ENCODE measurements at places on chromosomes 1 and 21.
A peak's percentile ranks its signal among the peaks of the same experiment; 100 is the strongest.

DNA sequence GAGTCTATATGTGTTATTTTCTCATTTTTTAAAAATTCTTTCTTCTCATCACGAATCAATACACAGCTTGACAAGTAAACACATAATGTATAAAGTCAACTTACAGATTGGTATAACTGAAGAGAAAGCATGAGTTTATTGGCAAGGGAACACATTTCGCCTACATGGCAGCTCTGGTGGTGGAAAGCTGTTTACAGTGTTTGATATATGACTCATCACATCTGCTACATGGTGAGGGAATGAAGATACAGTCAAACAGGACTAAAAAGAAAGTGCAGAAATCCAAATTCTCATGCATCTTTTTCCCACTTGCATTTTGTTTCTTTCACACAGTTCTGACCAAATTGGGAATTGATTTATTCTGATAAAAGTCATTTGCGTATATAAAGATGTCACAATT is 122.2 kb upstream of the ADGRL4 start:
- no peak for ATAC-seq

GRCh38 chr1:90795431-90795830 is 78.3 kb upstream of the BARHL2 start:
- ATAC-seq = no peak

- ATAC-seq = no peak
Measured at GRCh38 chr1:218211241-218211640, 73.9 kb upstream of the RRP15 start.

DNA sequence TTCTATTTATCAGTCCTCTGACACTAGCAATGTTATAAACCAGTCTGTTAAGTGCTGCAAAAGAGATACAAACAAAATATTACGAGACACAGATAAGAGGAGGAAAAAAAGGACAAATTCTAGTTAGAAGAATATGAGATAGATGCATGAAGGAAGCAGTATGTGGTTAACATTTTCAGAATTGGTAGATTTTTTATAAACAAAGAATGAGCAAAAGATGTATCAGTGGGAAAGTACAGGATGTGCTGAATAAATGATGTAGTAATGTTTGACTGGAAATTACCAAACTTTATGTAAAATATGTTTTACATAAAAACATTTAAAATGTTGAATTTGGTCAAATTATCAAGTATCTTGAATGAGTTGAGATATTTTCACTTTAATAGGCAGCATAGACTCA is 574.2 kb downstream of the NUF2 start:
- ATAC-seq = no peak

GRCh38 chr1:15068152-15068551 is 85.4 kb upstream of the TMEM51 start:
- ATAC-seq = no peak

DNA sequence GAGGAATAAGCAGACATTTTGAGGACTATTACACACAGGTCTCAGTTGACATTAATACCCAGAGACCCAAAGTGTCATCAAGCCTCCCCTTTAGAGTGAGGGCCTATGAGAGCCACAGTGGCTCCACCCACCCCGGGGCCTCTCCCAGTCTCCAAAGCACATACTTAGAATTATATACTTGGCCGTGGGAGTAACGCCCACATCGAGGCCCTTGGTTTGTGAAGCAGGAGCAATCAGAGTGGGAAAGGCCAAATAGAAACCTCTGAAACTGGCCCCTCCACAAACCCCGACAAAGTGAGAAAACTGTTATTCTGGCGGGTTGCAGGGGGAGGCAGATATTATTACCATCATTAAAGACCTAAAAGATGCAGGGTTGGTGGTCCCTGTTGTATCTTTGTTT is 7.0 kb upstream of the DESI2 start:
- no peak for ATAC-seq

DNA sequence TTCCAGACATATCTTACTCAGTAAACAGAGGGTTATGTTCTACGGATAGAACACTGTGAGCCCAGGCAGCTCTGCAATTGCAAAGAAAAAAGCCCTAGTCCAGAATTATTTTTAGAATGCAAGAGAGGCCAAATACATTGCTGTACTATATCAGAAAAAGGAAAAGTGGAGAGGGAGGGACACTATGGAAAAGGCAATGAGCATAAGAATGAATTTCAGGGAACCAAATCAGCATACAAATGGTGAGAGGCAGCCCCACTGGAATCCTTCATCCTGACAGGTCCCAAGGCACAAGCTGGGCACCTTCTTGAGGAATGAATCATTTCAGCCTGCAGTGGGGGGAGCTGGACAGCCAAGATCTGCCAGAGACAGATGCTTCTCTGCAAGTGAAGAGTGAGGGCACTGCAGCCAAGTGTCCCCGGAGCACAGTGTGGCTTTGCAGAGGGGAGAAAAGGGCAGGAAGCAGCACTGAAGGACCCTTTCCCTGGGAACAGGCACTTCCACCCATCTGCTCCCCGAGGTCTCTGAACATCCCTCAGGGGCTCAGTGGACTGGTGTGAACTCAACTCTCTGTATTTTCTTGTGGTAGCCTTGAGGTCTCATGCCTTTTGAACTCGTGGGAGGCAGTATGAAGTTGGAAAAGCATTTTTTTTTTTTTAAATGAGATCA is 115.6 kb downstream of the XCL2 start:
- no peak for ATAC-seq

GRCh38 chr1:167777269-167777650 is 55.5 kb downstream of the MPZL1 start:
- no peak for ATAC-seq

DNA sequence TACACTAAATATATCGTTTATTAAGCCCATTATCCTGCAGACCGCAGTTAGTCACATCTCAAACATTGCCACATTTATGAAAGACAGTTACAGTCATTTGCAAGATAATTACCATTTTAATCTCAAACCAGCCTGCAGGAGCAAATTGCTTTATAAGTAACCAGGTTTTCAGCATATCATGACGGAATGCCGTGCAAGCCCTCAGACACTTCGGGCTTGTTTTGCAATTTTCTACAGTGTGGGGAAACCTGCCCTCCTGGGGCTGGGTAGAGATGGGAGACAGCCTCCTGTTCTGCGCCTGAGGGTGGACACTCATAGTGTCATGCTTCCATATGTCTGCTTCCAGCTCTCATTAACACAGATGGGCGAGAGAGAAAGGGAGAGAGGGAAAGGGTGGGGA is 563.9 kb downstream of the NPHP4 start:
- ATAC-seq = no peak

DNA sequence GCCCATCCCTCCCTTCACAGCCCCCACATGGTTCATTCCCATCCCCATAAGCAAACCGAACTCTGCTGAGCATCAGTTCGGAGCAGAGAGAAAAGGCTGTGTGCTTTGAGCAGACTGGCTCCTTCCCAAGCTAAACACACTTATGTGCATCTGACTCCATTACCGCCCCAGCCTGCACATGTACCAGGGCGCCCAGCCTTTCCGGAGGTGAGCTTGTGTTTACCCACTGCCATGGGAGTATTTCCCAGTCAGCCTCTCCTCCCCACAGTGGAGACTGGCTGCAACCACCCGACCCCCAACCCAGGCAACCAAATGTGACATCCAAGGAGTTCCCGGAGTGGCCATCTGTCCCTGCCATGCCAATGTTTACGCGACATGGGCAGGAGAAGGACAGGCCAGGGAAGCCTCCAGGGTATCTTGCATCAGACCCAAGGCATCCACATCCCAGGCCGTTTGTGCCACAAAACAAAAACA is 9.4 kb downstream of the TIAM1 start:
- no peak for ATAC-seq

DNA sequence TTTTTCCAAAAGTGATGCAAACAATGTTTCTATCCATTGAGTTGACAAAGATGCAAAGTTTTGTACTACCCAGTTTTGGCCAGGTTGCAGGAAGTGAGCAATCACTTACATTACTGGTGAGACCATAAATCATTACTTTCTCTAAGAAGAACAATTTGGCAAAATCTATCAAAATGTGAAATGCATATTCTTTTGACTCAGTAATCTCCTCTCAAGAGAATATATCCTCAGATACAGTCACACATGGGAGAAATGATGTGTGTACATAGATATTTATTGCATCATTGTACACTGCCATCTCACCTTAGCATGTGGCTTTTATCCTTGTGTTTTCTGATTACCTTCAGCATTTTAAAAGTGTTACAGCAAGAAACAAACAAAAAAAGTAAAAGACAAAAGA is 52.4 kb upstream of the FMO3 start:
- ATAC-seq = no peak

DNA sequence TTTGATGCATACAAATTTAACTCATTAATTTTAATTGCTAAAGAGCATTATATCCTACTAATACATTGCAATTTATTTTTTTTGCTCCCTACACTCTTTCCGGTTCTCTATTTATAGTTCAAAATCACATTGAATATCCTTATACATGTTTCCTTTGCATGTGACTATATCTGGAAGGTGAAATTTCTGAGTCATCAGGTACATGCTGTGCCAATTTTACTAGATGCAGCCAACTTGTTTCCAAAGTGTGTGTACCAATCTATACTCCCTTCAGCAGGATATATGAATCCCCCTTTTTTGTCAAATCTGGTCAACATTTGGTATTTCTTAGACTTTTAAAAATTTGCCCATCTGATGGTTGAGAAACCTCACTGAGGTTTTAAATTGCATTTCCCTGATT is 602.9 kb upstream of the CAMK1G start:
- ATAC-seq = no peak

GRCh38 chr1:908661-909060 is 15.1 kb upstream of the SAMD11 start:
- ATAC-seq = no peak

GRCh38 chr21:39688010-39688409 is 57.0 kb upstream of the IGSF5 start:
- no peak for ATAC-seq

DNA sequence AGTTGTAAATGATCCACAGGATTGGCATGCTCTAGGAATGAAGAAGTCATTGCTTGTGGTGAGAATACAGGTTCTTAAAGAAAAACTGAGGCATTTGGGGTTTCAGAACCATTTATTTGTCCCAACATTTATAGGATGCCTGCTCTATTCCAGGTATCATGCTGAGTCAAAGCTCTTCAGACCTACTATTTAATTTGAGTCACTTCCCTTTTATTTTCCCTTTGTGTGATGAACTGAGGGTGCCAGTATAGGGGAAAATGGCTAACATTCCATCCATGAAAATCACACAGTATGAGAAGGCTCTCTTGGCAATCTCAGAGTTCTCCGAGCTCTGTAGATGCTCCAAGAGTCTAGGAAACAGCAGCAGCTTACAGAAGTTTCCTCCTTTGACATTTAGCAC is 110.4 kb downstream of the RNF220 start:
- no peak for ATAC-seq

GRCh38 chr1:1013105-1013921 is at the start of gene ISG15:
TSS of gene ISG15 (plus strand) at chr1:1013497. CDS start at chr1:1013574, 77 bp downstream.
- peak; percentile 96 for ATAC-seq

- no peak for ATAC-seq
Measured at GRCh38 chr1:220952961-220953643, 73.9 kb downstream of the HLX start.

DNA sequence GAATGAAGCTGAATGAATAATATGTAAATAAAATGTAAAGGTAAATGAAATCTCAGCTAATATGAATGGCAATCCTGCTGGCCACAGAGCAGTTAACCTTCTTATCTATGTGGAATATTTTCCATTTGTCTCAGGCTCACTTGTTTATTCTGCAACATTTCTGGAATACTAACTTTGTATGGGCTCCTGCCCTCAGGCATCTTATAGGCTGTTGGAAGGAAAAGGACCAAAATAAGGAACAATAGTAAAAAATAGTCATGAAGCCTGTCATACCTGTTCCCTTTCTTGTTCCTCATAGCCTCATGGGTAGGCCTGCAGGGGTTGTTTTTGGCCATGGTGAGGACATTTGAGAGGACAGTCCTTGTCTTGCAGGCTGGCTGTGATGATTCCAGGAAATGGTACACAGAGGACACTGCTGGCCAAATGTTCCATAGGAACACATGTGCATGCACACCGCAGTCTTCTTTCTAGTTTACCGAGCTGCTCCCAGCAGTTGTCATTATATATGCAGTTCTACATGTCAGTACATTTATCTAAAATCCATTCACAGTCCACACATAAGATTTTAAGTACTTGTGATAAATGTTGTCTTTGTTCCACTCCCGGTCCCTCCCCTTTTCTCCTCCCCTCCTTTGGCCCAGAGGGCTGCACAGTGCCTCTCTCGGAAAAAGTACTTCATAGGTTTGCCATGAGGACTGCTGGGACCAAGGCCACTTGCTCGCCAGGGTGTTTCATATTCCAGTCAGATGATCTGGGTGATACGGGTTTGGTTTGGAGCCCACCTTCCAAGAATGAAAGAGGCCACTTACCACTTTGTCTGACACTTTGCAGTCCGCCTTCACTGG is 15.2 kb upstream of the KCNQ4 start:
- ATAC-seq = no peak

DNA sequence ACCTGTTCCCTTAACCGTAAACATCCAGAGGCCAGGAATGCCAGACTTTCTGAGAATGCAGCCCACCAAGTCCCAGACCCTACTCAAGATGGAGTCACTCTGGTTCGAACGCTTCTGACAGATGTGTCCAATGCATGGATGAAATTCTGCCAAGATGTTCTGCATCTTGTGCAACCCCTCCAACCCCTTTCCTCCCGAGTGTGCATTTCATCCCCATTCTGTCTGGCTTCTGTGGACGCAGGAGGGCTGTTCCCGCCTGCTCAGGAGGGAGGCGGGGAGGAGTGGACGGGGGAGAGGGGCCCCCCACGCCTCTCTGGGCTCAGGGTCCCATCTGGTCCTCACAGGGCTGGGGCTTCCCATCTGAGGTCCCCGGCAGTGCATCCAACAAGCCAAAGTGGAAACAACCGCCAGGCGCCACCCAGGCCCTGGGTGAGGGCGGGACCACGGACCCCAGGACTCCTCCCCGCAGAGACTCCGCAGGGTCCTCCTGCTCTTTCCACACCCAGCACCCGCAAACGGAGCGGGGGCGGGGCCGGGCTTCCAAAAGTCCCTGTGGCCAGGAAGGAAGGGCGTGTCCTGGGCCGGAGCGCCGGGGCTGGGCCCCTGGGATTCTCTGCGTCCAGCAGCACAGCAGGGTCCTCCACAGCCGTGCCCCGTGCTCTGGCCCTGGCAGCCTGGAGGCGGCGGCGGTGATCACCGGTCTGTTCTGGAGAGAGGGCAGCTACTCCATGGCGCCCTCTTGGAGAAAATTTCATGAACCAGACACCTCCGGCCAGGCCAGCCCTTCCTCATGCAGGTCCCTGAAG is 27.8 kb upstream of the SUMO3 start:
- ATAC-seq = peak; percentile 68

DNA sequence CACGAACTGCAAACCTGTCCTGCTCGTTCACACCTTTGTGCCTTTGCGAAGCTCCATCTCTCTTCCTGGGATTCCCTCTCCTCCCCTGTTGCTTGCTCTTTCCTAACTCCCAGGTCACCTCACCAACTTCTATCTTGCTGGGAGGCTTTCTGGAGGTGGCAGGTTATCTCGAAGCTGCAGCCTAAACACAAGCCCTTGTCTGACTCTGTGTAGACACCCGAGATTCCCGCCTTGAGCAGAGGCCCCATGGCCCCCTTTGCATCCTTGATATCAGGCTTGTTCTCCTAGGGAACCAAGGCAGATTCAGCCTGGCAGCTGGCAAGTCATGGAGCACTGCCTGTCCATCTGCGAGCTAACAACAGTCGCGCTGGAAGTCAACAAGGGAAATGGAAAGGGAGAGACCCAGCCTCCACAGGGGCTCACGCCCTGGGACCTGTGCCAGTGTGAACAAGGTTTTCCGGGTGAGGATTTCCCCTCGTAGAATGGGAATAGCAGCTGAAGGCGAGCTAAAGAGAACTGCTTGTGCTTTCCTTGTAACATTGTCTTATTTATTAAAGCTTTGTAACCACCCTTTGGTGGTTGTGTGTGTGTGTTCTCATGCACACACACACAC is 109.5 kb upstream of the JUN start:
- no peak for ATAC-seq

- ATAC-seq = no peak
Measured at GRCh38 chr21:42429856-42430255, 26.2 kb downstream of the UBASH3A start.
